ENCODE measurements at places on chromosomes 7 and 10. TPM values are rescaled to one million over a fixed set of nuclear protein-coding genes. Genes with fewer than 3 reads are reported as not detected.
A peak's percentile ranks its signal among the peaks of the same experiment; 100 is the strongest.

Gene EVX1
- total RNA-seq: not detected

Gene UCMA
- total RNA-seq: not detected

Gene CDK1
- total RNA-seq: 168 TPM

Gene CNPY1
- not detected for total RNA-seq

- H3K27ac ChIP-seq: no peak overlapping the region
- peak; percentile 85 for DNase-seq
- H3K4me3 ChIP-seq: no peak overlapping the region
- no peaks in the 10 kb centered on the region for H3K36me3 ChIP-seq
- no peaks in the 10 kb centered on the region for H3K27me3 ChIP-seq
Measured at GRCh38 chr10:13074563-13075451, 25.2 kb upstream of the OPTN start.

- DNase-seq: no peak
- peaks cover 19% of the 10 kb centered on the region for H3K4me1 ChIP-seq
- H3K4me3 ChIP-seq: no peak overlapping the region
- no peaks in the 10 kb centered on the region for H3K27me3 ChIP-seq
Measured at GRCh38 chr7:95102662-95103061, 195.3 kb downstream of the PPP1R9A start.

DNA sequence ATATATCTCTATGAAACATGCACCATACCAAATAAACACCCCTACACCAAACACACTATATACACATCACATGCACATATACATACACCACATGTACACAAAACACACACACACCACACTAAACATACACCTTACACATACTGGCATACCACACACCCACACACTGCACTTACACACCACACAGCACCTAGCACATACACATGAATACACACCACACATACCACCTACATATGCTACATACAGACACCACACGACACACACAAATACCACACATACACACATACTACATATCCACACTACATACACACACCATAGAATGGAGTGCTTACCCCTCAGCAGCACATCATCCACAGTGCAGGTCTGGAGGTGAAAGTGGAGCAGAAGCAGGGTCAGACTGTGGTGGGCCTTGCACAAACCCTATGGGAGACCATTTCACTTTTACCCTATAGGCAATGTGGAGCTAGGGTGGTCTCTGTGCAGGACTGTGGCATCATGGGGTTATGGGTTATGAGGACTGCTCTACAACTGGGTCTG lies 64.6 kb downstream of the WDFY4 start:
- no peaks in the 10 kb centered on the region for H3K36me3 ChIP-seq
- DNase-seq: no peak
- H3K27ac ChIP-seq: no peak overlapping the region
- H3K4me3 ChIP-seq: no peak overlapping the region

GRCh38 chr7:15309872-15310271 lies 251.9 kb downstream of the AGMO start:
- no peaks in the 10 kb centered on the region for H3K27me3 ChIP-seq
- no peak for DNase-seq
- peaks cover 6% of the 10 kb centered on the region for H3K4me1 ChIP-seq
- no peak overlapping the region for H3K27ac ChIP-seq

DNA sequence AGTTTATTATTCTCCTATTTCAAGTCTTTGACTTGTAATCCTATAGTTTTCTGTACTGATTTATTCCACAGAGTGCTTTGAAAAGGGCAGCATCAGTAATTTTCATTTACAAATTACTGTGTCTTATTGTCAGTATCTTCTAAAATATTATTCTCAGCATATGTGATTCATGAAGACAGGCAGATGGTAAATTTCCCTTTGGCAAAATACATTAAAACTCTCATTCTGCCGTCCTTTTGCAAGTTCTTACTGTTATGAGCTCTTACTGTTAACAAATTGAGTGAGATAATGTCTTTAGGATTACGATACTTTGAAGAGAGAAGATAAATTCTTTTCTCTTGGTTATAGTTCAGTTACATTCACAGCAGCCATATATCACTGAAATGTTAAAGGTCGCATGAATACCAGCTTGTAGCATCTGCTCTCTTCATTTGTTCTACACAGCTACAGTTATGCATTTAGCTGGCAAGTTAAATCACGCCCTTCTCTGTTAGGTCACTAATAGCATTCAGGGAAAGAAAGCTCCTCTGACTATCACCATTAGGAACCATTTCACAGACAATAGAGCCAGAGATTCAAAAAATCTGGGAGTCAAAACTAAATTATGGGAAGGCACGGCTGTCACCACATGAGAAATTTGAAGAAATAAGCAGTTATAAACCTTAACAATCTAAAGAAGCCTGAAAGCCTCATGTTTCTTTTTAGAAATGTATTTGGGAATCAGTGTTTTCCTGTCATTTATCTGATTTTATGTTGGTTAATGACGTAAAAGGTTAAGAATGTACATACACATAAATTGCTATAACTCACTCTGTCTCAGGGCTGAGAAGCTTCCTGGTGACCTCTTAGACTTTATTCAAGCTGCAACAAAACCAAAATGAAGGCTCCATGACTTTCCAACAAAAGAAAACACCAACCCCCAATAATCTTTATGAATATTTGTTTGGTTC lies 109.6 kb upstream of the SP4 start:
- no peaks in the 10 kb centered on the region for H3K4me1 ChIP-seq
- H3K4me3 ChIP-seq: no peak overlapping the region
- H3K27ac ChIP-seq: no peak overlapping the region
- H3K27me3 ChIP-seq: peaks cover 70% of the 10 kb centered on the region

GRCh38 chr7:82579047-82579446 lies 135.5 kb upstream of the CACNA2D1 start:
- no peak overlapping the region for H3K27ac ChIP-seq
- no peaks in the 10 kb centered on the region for H3K36me3 ChIP-seq
- H3K4me1 ChIP-seq: no peaks in the 10 kb centered on the region
- DNase-seq: no peak
- H3K27me3 ChIP-seq: no peaks in the 10 kb centered on the region
- H3K4me3 ChIP-seq: no peak overlapping the region

- peaks cover 4% of the 10 kb centered on the region for H3K36me3 ChIP-seq
- peaks cover 52% of the 10 kb centered on the region for H3K4me1 ChIP-seq
- H3K27ac ChIP-seq: no peak overlapping the region
- no peak overlapping the region for H3K4me3 ChIP-seq
Measured at GRCh38 chr10:11586170-11586569, 25.3 kb downstream of the USP6NL start.

Data from A673 (cell line).